Astrocyte of the cerebellum (primary cell): ENCODE measurements at places on chromosomes 16 and 17.

DNA sequence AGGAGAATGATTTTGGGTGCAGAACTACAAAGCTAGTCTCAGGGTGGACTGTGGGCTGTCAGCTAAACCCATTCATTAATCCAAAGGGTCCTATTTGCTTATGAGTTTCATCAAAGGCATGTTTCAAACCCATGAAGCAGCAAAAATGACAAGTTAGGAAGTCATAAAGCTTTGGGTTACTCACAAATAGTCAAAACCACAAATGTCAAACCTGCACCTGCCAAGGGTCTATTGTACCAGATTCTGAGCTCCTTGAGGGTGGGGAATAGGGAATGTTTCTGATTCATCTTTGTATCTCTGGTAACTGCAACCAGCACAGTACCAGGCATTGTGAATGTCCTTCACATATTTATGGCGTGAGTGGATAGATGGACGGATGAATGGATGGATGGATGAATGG is 317.7 kb downstream of the MAF start:
- DNase-seq = no peak

DNA sequence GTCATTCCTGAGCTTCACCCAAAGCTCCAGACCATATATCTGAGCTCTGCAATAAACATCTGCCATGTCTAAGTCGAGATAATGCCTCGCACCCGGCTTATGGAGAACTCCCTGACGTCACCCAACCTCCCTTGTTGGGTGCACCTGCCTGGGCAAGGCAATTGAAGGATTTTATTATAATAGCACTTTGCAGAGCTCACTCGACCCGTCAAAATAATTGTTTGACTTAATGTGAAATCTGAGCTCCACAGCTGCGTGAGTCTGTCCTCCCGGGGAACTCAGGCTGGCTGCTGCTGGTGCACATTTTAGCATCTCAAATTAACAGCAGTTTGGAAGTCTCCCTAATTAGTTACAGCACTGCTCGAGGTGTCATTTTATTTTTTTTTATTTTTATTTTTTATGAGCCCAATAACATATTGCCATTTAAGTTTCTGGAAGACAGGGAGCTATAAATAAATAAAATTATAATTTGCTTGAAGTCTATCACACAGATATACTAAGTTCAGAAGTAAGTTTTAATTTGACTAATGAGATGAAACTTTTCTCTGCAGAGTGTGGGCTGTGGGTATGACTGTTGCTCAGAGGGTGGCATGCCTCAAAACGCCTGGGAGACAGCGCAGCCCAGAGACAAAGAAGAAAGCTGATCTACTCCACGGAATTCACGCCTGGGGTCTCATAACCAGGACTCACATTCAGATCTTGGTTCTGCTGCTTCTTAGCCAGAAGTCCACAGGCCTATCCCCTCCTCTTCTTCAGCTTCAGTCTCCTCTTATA is 401.4 kb upstream of the C16orf82 start:
- no peak for DNase-seq

DNA sequence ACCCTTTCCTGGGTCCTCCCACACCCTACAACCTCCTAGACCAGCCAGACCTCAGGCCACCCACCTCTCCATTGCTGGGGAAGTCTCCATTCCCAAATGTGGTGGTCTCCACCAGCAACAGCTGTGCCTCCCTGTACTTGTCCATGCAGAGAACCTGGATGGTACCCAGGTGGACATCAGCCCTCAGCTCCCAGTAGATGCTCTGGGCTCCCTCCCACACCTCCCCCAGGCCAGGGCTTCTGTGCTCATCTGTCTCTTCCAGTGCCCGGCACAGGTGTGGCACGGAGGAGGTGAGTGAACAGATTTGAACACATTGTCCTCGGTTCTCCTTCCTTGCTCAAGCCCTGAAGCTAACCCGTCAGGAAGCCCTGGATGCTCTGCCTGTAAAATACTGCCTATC is 34.6 kb downstream of the LGALS9 start:
- DNase-seq = no peak

DNA sequence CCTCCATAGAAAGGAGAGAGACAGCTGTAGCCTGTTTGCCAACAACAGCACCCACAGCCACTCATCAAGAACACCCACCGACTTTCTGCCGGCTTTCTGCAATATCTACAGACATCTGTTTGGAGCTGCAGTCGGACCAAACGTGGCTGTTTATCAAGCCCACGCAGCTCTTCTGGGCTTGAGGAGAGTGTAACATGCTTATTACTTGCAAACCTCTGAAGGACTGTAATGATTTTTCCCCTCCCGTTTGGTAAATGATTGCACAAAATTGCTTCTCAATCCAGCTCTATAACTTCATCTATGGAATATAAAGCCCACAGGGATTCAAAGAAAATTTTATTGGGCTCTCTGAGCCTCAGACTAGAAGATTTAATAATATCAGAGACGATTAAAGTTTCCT is 100.5 kb downstream of the VAT1L start:
- no peak for DNase-seq

DNA sequence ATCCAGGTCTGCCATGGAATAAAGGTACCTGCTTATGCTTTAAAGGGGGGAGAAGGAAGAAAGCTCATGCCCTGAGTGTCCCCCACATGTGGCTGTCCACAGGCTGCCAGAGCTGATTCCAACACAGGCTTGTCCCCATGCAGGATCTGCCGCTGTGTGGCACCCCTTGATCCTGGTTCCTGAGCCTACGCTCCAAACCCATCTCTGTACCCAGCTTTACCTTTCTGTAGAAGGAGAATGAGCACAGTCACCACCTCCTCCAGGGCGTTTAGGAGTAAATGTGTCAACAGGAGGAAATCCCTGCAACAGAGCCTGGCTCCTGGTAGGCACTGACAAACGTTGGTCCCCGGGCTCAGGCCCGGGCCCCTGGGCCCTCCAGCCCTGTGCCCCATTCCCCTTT is 175.6 kb downstream of the RBFOX3 start:
- DNase-seq = no peak

DNA sequence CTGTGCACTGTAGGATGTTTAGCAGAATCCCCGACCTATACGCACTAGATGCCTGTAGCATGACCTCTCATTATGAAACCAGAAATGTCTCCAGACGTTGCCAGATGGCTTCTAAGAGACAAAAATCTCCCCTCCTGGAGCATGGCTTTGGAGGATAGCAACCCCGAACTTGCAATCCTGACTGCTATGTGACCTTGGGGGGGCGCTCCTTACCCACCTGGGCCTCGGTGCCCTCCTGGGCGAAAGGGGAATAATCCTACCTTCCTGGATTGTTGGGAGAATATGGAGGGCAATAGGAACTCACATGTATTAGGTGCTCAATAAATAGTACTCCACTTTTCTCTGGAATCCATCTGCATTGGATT is 8.1 kb downstream of the MRM1 start:
- no peak for DNase-seq

DNA sequence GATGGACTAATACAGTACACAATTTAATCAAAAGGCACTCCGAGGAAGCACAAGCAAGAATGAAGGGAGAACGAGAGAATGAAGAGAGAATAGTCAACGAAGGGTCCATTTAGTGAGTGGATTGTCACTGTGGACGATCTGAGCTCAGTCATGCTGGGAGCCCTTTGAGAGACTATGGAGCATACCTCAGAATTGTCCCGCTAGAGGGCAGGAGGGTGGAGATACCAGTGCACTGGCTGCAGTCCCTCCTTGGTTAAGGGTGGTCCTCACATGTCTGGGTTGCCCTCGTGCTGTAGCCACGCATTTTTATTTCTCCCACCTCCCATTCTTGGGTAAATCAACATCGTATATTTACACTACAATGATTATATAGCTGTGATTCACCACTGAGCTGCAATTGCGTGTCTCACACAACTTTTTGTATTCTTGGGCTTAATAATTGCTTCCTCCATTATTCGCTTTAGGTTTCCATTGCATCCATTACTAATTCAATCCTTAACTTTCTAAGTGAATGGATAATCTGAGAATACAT is 33.2 kb upstream of the FAM20A start:
- DNase-seq = no peak

DNA sequence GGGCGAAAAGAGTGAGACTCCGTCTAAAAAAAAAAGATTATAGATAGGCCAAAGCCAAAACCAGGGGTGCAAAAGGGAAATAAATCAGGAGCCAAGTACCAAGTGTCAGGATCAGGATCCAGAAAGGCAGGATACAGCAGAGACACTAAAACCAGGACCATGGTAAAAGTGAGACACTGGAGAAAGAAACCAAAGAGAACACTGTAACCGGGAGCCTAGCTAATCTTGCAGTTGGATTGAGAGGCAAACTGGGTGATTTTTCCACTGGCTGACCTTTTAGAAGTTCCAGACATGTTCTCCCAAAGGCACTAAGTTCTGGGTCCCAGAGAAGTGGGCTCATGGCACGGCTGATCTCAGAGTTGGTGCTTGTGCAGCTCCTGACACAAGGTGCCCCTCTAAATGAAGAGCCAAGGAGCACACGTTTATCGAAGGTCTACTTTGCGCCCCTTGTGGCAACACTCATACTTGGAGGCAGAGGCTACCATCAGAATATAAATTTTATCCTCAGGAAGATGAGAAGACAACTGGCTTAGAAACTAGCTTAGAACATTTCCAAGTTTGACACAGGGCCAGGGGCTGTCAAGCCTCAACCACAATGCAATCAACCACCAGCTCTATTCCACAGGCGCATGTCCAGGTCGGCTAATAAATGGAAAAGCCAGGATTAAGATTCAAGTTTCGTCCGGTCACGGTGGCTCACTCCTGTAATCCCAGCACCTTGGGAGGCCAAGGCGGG is 27.5 kb upstream of the HELZ start:
- no peak for DNase-seq

- DNase-seq = no peak
Observed at GRCh38 chr16:89473136-89473712, 17.1 kb downstream of the ANKRD11 start.

GRCh38 chr17:78130437-78131101 is at the start of gene TMC8:
TSS of gene TMC8 (plus strand) at chr17:78130771. CDS start at chr17:78131589, 818 bp downstream.
- DNase-seq = no peak

DNA sequence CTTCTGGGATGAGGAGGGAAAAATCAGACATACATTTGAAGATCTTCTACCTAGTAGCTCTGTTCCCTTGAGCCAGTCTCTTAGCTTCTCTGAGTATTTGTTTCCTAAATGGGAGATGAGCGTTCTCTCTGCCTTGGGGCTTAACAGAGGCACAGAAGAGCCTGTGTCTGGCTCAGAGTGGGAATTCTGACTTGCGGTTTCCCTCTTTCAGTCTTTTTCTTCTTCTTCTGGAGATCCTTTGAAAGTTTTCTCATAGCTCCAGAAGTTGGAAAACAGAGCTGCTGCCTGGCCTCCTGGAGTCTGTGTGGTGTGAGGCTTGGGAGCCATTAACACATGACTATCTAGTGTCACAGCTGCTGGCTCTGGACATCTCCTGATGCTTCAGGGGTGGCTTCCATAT is 167.9 kb downstream of the MSI2 start:
- no peak for DNase-seq

DNA sequence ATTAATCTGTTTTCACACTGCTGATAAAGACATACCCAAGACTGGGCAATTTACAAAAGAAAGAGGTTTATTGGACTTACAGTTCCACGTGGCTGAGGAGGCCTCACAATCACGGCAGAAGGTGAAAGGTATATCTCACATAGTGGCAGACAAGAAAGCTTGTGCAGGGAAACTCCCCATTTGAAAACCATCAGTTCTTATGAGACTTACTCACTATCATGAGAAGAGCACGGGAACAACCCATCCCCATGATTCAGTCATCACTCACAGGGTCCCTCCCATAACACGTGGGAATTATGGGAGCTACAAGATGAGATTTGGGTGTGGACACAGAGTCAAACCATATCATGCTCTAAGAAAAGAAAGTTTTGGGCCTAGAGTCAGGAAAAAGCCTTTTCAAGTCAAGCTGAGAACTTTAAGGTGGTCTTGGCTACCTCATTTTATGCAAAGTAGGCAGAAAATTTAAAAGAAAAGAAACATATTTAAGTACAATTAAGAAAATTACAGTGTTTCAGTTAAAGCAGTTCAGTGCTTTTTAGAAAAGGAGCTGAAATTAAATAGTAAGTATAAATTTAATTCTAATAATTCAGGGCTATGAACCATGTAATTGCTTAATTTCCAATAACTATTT is 24.9 kb upstream of the CRYM start:
- DNase-seq = no peak

- DNase-seq = no peak
Observed at GRCh38 chr16:57427824-57428223, 19.4 kb downstream of the CIAPIN1 start.

DNA sequence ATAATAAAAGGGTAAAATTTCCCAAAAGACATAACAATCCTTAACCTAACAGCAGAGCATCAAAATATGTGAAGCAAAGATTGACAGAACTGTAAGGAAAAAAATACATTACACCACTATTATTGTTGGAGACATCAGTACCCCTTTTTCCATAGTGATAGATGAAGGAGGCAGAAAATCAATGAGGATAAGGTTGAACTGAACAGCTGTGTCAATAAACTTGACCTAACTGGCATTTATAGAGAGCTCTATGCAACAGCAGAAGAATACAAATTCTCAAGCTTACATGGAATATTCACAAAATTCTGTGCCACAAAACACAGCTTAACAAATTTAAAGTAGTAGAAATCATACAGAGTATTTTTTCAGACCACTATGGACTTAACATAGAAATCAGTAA is 195.0 kb upstream of the ELAC2 start:
- no peak for DNase-seq

DNA sequence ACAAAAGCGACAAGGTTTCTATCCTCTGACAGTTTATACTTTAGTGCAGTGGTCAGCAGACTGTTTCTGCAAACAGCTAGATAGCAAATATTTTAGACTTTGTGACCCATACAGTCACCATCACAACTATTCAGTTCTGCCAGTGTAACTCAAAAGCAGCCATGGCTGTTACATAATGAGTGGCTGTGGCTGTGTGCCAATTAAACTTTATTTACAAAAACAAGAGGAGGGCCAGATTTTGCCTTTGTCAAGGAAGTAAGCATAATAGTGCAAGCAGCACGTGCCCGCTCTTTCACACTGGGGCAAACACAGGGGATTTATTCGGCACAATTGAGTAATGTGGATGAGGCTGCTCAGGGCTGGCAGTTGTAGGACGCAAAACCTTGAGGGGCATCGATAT is 551.5 kb downstream of the MAF start:
- DNase-seq = no peak

DNA sequence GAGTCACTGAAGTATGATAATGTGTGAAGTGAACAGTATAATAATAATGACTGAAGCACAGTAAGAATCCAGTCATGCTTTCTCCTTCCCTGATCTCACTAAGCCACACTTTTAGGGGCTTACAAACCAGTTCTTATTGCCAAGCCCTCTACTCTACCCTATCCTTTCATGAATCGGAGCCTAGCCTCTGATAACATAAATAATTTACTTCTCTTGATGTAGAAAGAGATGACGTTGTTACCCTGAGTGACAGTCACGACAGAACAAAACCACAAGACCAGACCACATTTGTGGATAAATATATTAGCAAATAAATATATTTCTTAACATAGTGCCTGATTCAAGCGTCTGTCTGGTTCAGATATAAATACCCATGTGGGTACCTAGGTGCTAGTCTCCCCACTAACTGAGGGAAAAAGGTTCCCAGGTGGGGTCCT is 1.4 kb upstream of the SUPT4H1 start:
- no peak for DNase-seq
